ENCODE measurements at places on chromosomes 11 and 22.
A peak's percentile ranks its signal among the peaks of the same experiment; 100 is the strongest.

- no peak for DNase-seq
Observed at GRCh38 chr11:35590412-35590811, 27.8 kb upstream of the FJX1 start.

GRCh38 chr22:45783021-45783420 is 111.4 kb downstream of the ATXN10 start:
- no peak for DNase-seq

DNA sequence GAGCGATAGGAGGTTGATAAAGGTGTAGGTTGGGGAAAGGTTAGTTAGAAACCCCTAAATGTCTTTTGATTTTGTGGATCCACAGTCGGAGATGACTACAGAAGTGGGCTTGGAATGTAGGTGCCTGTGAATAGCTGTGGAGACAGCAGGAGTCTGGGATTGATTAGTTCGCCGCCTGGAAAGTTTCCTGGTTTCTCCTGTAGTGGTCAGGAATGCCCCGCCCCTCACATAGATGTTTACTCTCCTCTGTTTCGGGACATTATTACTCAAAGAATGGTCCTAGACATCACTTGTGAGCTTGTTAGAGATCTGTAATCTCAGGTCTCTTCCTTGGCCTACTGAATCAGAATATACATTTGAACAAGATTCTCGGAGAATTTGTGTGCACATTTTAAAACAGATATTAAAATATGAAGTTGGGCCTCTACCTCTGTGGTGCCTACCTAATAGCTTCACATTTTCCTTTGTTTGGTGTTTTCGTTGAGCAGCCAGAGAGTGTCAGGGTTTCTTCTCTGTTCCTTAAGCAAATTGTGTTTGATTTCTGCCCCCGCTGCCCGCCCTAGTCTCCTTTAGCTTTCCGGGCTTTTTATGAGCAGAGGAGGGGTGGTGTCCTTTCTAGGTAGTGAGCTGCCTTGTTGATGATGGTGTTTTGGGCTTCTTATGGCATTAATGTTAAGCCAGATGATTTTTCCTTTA is 89.4 kb downstream of the PPP6R3 start:
- no peak for DNase-seq

DNA sequence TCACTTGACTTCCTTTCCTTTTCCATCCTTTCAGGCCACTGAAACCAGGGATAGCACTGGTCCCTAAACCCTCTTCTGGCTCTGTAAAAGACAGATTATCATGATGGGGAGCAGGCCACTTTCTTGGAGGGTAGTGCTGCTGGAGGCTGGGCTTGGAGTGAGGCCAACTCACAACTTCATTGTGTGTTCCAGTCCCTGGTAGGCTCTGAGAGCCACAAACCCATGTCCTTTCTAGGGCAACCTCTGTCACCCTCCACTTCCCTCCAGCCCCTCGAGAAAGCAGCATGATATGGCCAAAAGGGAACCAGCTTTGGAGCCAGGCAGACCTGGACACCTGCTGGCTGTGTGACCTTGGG is 2.3 kb downstream of the TKFC start:
- DNase-seq, result no peak

DNA sequence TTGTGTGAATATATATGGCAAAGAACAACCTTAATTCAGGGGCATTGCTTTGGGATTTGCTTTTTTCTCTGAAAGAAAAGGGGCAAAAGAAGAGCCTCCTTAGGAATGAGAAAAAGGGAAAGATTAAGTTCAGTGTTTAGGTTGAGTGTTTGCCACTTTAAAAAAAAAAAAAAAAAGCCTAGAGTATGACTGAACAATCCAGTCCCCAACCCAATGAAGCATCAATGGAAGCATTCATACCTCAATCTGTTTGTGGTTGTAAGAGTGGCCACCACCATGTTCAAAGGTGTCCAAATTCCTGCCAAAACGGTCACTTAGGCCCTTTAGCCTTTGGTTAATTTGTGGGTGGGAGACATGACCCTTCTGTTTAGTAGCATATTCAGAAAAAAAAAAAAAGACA is 260.6 kb downstream of the SOX6 start:
- no peak for DNase-seq

GRCh38 chr11:62984451-62984991 is at the start of gene SLC22A6:
Gene SLC22A6, minus strand, starts transcription at chr11:62984967. Its CDS starts 277 bp downstream, at chr11:62984690.
- no peak for DNase-seq

DNA sequence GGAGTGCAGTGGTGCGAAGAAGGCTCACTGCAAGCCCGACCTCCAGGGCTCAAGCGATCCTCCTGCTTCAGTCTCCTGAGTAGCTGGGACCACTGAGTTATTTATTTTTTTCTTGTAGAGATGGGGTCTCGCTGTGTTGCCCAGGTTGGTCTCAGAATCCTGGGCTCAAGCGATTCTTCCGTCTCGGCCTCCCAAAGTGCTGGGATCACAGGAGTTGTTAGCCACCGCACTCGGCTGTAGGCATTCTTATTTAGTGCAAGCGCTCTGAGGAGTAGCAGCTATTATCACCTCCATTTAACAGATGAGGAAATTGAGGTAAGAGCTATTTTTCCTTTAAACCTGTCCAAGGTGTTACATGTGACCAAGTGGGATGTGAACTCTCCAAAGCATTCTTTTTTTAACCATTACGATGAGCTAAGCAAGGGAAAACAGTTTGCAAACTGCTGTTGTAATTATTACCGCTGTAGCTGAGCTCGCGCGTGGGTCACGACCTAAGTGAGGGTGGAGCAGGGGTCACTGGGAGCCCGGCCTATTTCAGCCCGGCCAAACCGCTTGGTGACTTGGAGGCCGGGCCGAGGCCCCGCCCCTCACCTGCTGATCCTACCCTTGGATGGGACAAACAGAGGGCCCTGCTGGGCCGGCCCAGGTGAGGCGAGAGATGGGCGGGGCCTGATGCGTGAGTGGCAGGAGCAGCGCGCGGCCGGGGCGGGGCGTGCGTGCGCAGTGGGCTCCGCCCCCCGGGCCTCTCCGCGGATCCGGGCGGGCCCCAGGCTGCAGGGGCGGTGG is 449 bp upstream of the KREMEN1 start:
- DNase-seq, result peak; percentile 79

DNA sequence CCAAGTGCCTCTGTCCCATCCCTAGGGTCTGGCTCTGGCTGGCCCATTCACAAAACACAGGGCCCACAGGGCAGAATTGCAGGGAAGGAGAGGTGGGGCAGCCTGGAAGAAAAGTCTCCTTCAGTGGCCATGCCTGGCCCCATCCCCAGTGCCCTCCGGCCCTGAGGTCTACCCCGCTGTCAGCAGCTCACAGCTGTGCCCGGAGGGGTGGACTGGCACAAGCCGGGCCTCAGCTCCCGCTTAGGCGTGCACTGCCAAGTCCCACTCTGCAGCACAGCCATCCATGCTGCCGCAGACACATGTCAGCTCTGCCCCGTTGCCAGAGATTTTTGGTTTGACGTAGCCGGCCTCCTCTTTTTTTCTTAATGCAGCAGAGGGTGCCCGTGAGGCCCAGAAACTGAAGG is 3.9 kb upstream of the SCN2B start:
- peak; percentile 94 for DNase-seq

- DNase-seq, result no peak
Observed at GRCh38 chr11:125071435-125071834, 8.3 kb downstream of the SLC37A2 start.

GRCh38 chr22:44276041-44276440 is 36.7 kb downstream of the SHISAL1 start:
- no peak for DNase-seq

DNA sequence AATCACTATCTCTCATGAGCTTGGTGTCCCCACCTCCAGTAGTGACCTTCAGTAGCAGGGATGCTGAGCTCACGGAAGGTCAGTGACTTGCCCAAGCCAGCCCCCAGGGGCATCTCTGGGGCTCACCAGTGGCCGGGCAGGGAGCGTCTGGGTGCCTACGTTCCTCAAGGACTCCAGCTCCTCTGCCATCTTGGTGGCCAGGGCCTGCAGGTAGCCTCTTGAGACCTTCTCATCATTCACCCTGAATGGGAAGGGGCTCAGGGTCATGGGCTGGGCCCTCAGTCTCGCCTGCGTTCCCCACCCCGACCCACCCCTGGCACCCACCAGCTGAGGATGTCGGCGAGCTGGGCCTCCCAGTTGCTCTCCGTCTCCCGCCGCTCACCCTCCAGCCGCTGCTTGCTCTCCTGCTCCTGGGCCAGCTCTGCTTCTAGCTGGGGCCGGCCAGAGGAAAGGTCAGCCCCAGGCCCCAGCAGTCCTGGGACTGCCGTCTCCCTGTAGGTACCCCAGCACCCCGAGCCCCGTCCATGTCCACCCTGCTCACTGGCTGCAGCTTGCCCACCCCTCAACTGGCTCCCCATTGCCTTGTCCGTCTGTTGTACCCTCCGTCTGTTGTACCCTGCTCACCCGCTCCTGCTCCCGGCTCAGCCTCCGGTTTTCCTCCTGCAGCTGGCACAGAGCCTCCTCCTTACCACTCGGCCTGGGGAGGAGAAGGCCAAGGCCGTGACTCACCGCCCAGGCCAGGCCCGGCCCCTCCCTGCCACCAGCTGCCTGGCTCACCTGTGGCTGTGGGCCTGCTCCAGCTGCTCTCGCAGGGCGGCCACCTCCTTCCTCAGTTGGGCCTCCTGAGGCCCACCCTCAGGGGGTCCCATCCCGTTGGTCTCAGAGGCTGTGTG is 9.5 kb downstream of the CDC42BPG start:
- no peak for DNase-seq

DNA sequence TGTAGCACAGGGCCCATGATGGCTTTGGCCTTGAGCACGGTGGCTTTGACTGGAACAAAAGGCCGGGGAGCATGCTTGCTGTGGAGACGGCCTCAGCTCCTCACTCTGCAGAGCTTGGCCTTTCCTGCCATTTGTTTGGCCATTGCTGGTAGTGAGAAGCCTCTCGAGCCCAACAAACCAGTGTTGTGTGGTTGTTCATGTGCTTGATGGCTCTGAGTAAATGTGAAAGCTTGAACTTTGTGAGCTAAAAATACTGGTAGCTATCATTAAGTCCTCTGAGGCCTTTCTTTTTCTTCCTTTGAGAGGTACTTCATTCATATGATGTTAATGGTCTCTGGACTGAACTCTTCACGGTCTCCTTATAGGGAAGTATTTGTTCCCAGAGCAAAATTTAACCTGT is 39.6 kb downstream of the NAT10 start:
- DNase-seq, result no peak

GRCh38 chr22:25038239-25038638 is 85.7 kb downstream of the KIAA1671 start:
- DNase-seq, result no peak

- DNase-seq, result no peak
Observed at GRCh38 chr11:36367806-36368680, 72.0 kb downstream of the PRR5L start.

GRCh38 chr11:58905011-58905720 is 34.1 kb upstream of the GLYATL1 start:
- DNase-seq, result peak; percentile 16

DNA sequence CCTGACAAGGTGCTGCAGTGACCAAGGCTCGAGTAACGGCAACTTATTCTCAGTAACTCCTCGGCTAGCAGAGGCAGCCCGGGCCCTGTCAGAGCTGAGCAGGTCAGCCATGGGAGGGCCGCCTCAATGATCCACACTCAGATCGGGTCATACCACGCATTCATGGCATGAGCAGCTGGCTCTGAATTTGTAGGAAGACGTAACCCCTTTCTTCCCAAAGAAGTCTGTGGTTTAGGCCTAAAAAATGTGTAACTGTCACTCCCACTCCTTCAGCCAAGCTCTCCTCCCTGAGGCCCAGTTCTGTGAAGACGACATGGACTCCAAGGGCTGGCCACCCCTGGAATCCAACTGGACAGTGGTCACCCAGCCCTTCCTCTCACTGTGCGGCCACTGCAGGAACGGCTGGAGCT is 30.0 kb downstream of the PPP2R1B start:
- peak; percentile 53 for DNase-seq

GRCh38 chr11:82750643-82751139 is 17.0 kb upstream of the FAM181B start:
- DNase-seq, result no peak

- DNase-seq, result no peak
Observed at GRCh38 chr22:47794851-47795250, 1032.4 kb downstream of the TBC1D22A start.

DNA sequence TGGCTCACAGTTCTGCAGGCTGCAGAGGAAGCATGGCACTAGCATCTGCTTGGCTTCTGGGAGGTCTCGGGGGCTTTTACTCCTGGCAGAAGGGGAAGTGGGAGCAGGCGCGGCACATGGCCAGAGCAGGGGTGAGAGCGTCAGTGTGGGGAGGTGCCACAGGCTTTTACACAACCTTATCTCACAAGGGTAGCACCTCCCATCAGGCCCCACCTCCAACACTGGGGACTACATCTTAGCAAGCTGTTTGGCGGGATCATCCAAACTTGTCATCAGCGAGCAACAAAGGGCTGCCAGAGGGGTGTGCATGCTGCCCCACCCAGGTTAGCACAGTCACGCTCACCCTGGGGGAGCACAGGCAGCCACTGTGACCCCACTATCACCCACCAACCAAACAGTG is 18.9 kb upstream of the YPEL1 start:
- no peak for DNase-seq

DNA sequence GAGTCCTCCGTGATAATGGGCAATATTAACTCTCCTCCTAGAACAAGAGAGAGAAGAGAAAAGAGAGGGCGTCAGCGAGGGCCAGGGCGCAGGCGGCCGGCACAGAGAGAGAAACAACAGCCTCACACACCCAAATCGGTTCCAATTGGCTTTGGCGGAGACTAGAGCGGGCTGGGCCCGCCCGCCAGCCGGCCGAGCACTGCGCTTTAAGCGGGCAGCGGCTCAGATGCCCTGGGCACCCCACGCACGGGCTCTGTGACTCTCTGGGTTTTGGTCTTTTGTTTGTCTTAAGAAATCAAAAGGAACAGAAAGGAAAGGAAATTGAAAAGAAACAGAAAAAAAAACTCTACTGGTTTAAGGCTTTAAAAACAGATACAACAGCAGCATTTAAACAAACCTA is 17.0 kb downstream of the SLC22A12 start:
- peak; percentile 12 for DNase-seq

DNA sequence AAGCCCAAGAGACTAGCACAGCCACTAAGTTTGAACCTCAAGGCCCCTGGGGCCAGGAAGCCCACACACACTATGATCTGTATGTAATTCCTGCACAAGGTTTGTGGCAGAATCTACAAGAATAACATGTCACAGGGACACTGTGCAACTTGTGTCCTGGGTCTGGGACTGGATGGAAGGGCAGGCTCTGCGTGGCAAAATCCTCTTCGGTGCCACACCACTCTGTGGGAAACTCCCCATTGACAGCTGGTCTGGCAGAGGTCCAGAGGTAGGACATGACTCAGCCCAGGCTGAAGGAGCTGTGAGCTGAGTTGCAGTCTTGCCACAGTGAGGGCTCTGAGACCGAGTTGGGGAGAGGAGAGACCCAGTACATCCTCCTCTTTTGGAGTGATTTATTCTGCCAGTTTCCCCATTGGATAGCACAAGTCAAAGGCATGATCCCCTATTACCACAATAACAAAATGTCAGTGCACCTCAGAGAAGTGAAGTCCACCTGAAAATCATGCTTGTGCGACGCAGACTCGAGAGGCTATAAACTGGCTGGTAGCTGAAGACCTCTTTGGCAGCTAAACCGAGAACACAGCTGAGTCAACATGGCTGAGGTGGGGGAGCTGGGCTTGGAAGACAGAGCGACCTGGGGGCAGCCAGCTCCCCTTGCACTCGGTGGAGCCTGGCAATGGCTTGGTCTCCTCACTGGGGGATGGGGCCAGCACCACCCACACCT is 23.3 kb upstream of the SERPIND1 start:
- peak; percentile 59 for DNase-seq

GRCh38 chr22:20624161-20624616 is 116.8 kb downstream of the MED15 start:
- DNase-seq, result no peak

GRCh38 chr11:6660712-6661111 is 5.1 kb upstream of the DCHS1 start:
- DNase-seq, result no peak

GRCh38 chr22:43883012-43883661 is 8.7 kb downstream of the PNPLA5 start:
- DNase-seq, result no peak

- DNase-seq, result no peak
Observed at GRCh38 chr11:22753416-22753815, 76.2 kb downstream of the SVIP start.
